Astrocyte of the cerebellum (primary cell): ENCODE measurements at places on chromosomes 16 and 17.

GRCh38 chr16:71412270-71413160 is 29.3 kb downstream of the TLE7 start:
- peak; percentile 49 for DNase-seq

DNA sequence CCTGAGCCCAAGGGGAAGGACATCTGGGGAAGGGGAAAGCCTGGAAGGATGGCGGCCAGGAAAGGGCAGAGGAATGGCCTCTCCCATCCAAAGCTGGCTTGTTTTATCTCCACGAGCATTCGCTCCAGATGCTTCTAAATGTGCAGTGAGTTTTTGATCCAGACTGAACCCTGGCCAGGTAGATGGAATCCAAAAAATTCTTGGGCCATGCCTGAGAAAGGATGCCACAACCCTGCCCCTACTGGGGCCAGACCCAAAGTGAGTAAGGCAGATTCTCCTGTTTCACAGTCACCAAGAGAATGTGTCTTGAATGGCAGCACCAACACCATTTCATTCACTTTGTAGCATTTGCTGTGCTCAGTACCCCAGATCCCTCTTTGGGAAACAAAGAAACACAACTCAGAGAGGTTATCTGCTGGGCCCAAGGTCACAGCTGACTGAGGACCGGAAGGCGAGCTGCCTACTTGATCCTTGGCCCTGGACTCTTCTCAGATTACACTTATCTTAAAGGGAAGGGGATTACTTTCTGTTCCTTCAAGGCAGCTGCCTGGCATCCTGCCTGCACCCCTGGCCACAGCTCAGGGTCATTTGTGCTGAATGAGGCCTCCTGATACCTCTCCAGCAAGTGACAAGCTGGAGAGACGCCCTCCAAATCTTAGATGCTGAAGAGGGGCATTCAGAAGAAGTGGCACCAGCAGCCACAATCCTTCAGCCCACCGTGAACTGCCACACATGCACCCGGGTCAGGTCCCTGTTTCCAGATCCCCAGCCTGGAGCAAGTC is 3.6 kb downstream of the LRRC75A start:
- DNase-seq: no peak

- no peak for DNase-seq
Observed at GRCh38 chr17:68470961-68471360, 13.7 kb upstream of the WIPI1 start.

DNA sequence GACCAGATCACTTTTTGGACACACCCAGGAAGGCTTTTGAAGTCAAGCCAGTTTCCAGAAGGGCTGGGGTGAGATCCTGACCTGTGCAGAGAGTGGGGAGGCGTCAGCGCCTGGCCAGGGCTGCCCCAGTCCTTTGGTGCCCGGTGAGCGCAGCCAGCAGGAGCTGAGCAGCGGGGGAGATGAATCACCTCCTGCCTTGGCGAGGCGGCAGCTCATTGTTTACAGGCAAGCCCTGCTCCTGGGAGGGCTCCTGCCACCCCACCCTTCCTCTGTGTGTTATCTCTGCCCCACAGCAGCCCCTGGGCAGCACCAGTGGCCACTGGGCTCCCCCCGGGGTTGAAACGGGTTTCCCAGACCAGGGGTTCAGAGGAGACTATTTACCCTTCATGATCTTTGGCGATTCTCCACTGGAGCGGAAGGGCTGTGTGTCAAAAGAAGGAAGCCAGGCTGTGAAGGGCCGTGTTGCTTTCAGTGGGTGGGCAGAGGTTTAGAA is 14.1 kb upstream of the ITGB4 start:
- DNase-seq: no peak

DNA sequence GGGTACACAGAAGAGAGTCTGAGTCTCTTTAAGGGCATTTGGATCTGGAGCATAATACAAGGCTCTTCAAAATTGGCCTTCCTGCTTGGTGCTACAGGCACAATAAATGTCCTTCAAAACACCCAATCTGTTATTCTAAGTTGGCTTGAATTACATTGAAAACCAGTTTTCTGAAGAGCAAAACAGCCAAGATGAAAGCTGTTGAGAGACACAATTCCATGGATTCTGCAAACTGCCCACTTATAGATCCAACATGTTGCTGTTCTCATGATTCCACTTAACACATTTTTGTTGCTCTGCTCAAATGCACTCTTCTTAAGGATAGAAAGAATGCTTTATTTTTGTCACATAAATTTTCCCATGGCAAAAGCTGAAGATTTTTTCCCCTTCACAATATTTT is 525.9 kb upstream of the CDH8 start:
- no peak for DNase-seq

- DNase-seq: no peak
Observed at GRCh38 chr17:179066-179432, 2.4 kb downstream of the DOC2B start.
